ENCODE measurements at places on chromosomes 4 and X.

GRCh38 chrX:105267167-105267566, 46.7 kb upstream of the TEX13A start:
- no peak for DNase-seq

- no peak for DNase-seq
Measured at GRCh38 chr4:105715692-105716278, 7.2 kb downstream of the GSTCD start.

GRCh38 chrX:127558811-127559210, 493.4 kb downstream of the ACTRT1 start:
- DNase-seq, result no peak

DNA sequence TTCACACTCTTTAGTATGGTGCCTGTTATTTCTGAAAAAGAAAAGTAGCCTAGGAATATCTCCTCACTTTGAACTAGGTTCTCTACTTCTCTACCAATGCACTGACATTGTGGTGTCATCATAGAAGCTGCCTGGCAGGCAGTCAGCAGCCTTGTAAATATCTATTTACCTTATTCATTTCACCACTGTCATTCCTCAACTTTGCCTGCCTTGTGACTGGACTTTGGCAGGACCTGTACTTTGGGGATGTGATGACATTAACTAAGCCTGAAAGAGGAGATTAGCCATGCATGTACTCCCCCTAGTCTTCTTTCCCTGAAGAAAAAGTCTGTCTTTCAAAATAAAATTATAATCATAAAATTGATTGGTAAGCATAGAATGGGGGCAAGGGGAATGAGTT, 207.2 kb downstream of the ARAP2 start:
- no peak for DNase-seq

DNA sequence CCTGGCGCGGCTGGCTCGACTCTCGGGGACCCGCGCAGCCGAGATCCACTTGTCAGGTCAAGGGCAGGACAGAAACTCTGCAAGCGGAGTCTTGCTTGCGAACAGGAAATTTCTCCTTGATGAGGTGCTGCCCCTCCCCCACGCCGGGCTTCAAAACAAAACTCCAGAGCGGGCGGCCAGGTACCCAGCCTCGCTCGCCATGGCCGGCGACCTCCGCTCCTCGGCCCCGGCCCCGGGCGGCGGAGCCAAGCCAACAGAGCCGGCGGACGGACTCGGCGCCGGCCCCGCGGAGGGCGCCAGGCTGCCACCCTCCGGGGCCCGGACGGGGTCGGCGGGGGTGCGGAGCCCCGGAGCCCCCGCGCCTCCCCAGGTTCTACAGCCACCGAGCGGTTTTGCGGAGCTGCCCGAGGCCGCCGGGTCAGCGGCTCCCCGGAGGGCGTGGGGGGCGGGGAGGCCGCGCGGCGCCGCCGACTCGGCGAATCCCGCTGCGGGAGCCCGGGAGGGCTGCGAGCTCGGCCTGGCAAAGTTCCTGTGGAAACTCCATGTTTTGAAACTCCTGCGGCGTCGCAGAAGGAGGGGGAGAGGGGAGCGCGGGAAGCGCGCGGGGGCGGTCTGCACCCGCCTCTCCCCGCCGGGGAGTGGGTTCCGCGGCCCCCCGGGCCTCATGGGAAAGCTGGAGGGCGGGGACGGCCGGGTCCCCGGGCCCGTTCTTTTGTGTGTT, 11.7 kb upstream of the BCOR start:
- DNase-seq, result no peak

DNA sequence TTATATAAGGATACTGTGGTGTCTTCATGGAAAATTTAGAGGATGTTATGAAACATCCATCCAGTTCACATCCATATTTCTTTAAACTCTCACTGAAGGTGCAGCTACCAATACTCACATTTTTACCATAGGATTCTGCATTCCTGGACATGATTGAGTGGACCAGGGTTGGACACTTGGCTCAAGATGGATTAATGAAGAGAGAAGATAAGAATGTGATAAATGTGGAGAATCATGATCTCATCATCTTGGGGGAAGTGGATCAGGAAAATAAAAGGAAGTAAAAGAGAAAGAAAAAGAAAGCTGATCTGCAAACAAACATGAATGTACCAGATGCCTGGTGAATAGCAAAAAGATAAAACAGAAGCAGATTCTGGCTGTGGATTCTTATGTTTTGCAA, 175.4 kb downstream of the NPFFR2 start:
- no peak for DNase-seq

- DNase-seq, result no peak
Measured at GRCh38 chrX:50100188-50100587, 100.6 kb downstream of the AKAP4 start.

DNA sequence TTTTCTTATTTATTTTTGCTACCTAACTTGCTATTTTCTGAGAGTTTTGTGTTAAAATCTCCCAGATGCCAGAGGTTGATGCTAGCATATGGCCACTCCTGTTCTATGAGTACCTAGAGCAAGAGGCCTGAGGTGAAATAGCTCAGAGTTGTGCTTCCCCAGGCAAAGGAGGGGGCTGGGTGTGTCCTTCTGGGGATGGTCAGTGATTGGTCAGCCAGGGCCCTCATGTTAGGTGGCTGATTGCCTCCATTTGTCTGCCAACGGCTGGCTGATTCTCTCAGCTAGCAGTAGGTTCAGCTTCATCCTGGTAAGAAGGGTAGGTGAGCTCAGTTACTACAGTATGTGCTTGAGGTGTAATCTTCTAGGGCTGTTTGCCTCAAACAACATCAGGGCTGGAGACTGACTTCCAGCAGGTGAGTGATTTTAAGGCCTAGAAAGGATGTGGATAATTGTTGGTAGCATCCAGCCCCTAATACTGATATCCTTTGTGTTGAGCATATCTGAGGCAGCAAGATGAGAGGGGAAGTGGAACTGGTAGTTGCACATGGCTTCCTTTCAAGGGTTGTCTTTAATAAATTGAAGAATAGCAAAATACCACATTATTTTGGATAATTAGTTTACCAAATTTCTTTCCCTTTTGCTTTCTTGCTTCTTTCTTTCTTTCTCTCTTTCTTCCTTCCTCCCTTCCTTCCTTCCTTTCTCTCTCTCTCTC, 62.5 kb upstream of the RHOH start:
- DNase-seq, result no peak

- DNase-seq, result no peak
Measured at GRCh38 chrX:138128027-138128671, 562.2 kb downstream of the ZIC3 start.

- DNase-seq, result no peak
Measured at GRCh38 chr4:111639876-111640275, 505.4 kb upstream of the FAM241A start.

DNA sequence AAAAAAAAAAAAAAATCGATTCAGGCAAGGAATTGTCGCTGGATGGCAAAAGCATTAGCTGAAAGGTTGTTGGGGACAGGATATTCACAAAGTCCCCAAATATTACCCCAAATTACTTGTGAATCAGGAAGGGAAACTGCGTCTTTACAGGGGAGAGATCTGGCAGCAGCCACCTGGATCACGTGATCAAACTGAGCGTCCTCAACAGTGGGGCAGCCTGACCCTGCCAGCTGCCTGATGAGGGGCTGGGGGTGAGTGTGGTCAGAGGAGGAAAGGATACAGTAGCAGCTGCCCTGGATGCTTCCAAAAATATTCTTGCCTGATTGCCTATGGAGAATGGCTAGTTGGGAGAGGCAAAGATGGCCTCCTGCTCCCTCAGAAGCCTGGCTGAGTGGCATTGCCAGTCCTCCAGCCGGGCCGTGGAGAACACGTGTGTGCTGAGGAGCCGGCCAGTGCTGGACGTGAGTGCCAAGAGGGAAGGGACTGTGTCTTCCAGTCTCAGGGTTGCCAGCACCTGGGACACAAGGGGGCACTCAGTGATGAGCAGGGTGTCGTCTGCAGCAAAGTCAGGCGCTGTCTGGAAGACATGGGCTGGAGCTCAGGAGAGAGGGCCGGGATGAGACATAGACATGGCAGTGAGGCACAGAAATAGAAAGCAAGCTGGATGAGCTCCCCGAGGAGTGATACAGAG, 3.0 kb upstream of the LAGE3 start:
- no peak for DNase-seq

DNA sequence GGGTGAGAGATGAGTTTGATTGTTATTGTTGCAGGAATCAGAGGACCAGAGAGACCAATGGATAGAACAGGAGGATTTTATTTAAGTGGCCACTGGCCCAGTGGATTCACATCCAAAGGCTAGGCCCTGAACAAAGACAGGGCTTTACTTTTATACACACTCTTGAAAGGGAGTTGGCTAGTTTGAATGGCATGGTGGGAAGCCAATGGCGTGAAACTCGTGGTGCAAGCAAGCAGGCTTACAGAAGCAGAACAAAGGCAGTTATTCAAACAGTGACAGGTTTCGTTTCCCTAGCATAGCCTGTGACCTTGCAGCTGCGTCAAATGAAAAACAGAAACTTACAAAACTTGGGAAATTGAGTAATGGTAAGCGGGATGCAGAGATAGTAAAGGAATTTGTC, 110.2 kb upstream of the PRDX4 start:
- DNase-seq, result no peak

GRCh38 chr4:190020790-190021717, 6.0 kb downstream of the FRG2 start:
- DNase-seq, result no peak

- DNase-seq, result no peak
Measured at GRCh38 chr4:145779319-145779801, 99.4 kb downstream of the C4orf51 start.

DNA sequence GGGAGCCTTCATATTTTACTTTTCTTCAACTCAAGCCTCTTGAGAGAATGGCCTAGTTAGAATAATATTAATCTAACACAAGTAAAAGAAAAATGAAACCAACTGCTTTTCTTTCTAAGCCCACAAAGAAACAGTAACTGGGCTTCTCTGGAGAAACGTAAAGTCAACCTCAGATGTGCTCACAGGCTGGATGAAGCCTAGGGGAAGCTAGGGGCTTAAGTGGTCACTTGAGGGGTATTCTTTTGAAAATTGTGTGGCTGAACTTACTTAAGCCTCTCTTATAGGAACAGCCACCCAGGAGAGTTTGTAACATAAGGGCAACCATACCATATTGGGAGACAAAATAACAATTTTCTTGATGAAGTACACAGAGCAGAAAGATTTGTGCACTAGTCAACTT, 279.0 kb downstream of the SPRY1 start:
- DNase-seq, result no peak
